ENCODE measurements at places on chromosomes 12 and 14. TPM values are rescaled to one million over a fixed set of nuclear protein-coding genes. Genes with fewer than 3 reads are reported as not detected.

GLT1D1 gene
- total RNA-seq, result 0.33 TPM

GSC gene
- total RNA-seq, result 0.28 TPM

HELB gene
- total RNA-seq, result 45.6 TPM

RPS6KL1 gene
- total RNA-seq, result 2.9 TPM

FLRT2 gene
- total RNA-seq, result not detected

NXPH4 gene
- total RNA-seq, result not detected

CSRP2 gene
- total RNA-seq, result not detected

CCDC63 gene
- total RNA-seq, result not detected

C12orf54 gene
- not detected for total RNA-seq

DBX2 gene
- not detected for total RNA-seq

- DNase-seq, result no peak
Measured at GRCh38 chr14:49313108-49313507, 273.1 kb downstream of the RPS29 start.

DNA sequence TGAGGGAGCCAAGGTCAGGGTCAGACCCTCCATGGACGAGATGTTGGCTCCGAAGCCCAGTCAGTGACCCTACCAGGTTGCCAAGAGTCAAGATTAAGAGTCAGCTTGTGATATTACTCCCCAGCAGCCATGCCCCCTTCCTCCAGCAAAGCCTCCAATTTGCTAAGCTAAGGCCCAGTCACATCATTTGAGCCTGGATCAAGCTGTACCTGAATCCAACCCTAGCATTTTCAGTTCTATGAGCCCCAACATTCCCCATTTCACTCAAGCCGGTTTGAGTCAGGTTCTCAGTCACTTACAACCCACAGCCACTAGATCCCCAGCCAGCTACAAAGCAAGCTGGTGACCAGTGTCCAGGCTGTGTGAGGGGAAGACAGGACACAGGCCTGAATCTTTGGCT is 49.9 kb downstream of the SCARB1 start:
- DNase-seq, result no peak

DNA sequence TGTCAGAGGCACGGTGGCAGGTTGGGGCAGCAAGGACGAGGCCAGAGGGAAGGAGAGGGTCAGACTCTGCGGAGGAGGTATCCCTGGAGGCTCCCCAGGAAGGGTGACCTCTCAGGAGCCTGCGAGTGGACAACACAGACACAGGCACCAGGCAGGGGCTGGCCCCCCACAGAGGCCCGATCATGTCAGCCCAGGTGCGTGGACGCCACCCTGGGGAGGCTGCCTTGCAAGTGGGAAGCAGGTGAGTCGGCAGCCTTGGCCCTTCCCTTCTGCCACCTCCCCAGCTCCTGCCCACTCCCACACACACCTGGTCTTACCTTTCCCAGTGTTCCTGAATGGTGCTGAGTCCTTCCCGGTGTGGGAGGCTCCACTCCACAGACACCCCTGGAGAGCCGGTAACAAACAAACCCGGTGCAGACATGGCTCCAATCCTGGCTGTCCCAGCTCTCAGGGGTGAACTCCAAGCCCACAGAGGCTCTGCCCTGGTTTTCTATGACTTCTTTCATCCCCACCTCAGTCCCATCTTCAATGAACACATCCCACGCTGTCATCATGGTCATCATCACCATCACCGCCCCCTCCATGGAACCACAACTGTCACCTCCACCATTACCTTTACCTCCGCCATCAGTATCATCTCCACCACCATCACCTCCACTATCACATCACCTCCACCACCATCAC is 5.2 kb downstream of the ZBTB42 start:
- no peak for DNase-seq

DNA sequence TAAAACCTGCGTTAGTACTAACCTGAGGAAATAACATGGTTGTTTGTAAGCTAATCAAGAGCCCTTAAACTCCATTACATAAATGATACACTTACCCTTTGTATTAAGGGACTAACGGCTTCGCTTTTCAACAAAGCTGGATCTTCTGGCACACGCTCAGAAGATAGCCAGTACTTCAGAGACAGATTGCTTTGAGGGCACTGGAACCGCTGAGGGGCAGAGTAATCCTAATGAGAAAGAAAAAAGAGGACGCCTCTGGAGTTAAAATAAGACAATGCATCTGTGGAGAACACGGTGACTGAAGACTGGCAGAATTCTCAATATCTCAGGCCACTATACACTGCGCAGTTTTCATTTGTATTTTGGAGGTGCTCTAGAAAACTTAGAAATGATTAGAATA is 1.5 kb upstream of the KTN1 start:
- DNase-seq, result no peak

GRCh38 chr14:26597071-26597588 is 703 bp downstream of the NOVA1 start:
- DNase-seq, result no peak

DNA sequence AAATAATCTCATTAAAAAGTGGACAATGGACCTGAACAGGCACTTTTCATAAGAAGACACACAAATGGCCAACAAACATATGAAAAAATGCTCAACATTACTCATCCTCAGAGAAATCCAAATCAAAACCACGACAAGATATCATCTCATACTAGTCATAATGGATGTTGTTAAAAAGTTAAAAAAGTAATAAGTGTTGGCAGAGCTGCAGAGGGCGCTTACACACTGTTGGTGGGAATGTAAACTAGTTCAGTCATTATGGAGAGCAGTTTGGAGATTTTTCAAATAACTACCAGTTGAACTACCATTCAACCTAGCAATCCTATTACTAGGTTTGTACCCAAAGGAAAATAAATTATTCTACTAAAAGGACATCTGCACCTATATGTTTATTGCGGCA is 47.2 kb downstream of the FOXG1 start:
- no peak for DNase-seq

DNA sequence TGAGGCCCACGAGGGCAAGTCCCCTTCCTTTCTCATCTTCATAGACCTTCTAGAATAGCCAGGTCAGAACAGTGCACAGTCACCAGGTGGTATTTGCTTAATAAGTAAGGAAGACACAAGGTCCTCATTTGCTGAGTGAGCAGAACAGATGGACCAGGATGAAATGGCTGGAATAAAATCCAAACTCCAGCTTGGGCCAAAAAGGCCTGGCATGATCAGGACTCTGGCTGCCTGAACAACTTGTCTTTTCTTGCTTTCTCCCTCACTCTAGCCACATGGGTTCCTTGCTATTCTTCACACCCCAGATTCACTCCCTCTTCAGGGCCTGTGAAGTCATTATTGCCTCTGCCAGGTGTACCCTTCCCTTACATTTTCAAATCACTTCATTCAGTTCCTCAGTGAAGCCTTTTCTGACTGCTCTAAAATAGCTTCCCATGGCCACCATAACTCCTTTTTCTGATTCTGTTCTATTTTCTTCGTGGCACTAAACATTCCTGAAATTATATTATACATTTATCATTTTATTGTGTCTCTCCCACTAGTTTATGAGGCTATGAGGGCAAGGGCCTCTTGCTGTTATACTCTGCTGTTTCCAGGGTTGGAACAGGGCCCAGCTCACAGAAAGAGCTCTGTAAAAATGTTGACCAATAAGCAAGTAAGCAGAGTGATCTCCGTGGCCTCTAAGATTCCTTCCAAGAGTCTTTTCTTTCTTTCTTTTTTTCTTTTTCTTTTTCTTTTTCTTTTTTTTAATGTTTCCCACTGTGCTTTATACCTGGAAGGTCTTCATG is 150.8 kb downstream of the TTC8 start:
- no peak for DNase-seq

DNA sequence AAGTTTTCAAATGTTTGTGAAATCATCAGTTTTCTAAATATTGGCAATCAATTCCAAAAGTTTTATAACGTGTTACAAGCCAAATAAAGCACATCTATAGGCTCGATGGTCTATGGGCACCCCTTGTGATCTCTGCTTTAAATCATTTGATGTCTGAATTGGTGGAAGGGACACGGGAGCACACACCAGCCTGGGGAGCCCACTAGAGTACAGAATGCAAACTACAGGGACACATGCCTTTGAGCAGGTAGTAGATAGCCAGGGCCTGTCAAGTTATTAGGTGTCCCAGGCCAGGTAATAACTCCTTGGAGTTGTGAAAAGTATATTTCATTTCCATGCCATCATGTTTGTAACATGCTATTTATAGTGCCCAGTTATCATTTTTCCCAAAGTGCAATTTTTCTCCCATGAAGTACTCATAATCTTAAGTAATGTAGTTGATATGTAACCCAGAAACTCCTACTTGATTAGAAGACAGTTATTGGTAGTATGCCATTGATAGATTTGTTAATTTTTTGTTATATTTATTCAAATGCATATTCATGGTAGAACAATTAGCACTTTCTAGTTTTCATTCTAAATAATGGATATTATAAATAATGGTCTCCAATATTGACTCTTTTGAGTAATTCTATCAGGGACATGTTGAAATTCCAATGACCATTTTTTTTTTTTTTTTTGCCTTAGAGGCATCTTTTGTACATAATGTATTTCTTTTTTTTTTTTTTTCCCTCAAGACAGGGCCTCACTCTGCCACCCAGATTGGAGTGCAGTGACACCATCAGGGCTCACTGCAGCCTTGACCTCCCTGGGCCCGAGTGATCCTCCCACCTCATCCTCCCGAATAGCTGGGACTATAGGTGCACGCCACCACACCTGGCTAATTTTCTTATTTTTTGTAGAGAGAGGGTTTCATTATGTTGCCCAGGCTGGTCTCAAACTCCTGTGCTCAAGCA is 96.9 kb upstream of the FGD4 start:
- no peak for DNase-seq

DNA sequence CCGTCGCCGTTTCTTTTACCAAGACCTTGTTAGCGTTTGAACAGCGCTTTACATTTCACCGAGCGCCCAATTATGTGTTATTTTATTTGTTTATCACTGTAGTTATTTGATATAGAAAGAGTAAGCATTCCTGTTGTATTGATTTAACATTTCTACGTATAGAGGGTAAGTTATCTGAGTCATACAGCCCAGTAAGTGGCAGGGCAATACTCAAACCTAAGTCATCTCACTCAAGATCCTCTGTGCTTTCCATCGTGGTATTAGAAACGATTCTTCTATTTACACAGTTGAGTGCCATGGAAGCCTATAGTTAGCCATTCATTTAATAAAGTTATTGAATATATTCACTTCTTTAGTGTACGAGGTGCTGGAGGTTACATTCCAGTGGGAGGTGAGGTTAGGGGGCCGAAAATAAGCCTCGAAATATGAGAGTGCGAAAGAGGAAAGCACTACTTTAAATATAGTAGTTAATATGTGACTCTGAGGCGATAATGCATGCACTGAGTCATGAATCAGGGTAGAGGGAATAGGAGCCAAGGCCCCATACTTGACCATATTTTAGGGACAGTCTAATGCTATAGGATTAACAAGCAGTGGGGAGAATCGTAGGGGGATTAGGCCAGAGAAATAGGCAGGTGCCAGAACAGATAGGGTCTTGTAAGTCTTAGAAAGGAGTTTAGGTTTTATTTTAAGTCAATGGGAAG is 629 bp downstream of the RAD51AP1 start:
- DNase-seq, result no peak

- no peak for DNase-seq
Measured at GRCh38 chr12:75542942-75543341, 31.5 kb upstream of the KRR1 start.

DNA sequence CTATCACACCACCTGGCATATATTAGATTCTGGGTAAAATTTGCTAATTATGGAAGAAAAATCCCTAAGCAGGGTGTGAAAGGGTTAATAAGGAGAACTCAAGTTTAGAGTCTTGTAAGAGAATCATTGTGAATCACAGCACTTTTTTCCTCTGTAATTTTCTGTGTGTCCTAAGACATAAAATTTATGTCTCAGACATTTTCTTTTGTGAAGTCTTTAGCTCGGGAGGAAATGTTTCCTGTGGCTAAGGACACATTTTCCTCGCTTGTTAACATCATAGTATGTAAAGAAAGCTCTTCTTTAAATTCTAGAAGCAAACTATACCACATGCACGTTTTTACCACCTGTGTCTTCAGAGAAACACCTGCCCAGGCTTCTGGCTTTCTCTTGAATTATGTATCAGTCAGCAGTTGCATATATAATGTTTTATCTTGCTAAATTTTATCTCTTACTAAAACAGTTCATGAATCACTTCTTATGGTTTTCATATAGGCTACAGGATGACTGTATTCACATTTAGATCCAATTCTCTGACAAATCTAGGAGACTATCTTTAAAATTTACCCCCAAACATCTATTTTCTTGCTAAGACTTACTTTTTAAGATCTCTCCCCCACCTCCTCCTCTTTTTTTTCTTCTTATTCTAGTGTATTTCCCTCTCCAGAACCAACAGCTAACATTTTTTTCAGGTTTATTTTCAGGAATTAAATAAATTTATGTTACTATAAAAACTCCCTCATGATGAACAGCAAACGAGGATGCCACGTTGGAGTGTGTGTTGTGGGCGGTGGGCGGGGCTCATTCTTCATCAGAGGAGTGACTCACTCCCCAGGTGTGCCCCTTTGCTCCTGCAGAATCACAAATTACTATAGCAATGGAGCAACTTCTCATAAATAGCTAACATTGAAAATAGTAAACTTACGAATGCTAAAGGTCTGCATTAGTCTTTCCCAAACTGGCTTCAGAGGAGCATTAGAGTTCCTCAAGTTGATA is 11.6 kb upstream of the CSRP2 start:
- DNase-seq, result no peak

- no peak for DNase-seq
Measured at GRCh38 chr12:38903596-38903995, 1.8 kb downstream of the CPNE8 start.

DNA sequence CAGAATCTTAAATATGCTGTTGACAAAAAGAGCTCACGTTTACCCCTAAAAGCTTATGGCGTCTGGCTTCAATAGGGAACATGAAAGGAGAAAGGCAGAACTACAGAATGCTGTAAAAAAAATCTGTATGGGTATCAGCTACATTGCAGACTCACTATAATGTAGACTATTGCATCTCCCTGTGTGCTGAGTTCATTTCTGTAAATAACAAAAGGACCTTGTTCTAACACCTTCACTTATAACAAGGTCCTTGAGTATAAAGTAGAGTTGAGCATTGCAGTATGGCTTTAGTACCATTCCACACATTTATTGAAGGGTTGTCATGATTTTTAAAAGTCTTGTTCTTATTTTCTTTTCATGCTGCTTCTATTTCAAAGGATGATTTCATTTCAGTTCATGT is 165.3 kb downstream of the NPAS3 start:
- DNase-seq, result no peak

GRCh38 chr12:53617700-53618099 is 8.5 kb downstream of the ATF7 start:
- no peak for DNase-seq

- no peak for DNase-seq
Measured at GRCh38 chr12:131422744-131423143, 288.1 kb upstream of the SFSWAP start.

DNA sequence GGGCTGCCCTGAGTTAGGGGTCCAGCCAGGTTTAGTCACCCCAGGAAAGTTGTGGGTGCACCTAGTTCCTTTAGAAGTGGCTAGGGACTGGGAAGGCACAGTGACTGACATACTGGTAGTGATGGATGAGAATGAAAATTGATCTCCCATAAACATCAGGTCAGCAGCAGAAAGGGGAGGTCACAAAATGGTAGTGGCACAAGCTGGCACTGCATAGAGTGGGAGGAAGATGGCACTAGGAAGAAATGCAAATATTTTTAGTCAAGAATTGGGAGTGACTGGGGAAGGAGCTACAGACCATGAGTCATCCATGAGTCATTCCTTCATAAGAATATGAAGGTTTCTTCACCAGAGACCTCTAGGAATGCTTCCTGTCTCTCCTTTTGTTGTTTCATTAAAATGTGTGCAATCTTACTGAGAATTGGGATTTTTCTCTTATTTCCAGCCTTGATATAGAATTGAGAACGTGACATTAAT is 198.3 kb upstream of the AMIGO2 start:
- peak; percentile 26 for DNase-seq

- DNase-seq, result no peak
Measured at GRCh38 chr12:80917651-80918050, 20.1 kb downstream of the LIN7A start.

- DNase-seq, result peak; percentile 67
Measured at GRCh38 chr14:61525293-61526011, 169.9 kb upstream of the HIF1A start.
